NCI-H1436 treated with DMSO at 0.1 percent for 48 hours (cell line): ENCODE measurements at places on chromosomes 13 and 19.
A peak's percentile ranks its signal among the peaks of the same experiment; 100 is the strongest.

GRCh38 chr13:70694996-70695715, 586.9 kb upstream of the KLHL1 start:
- DNase-seq, result no peak

GRCh38 chr13:82647540-82647939, 1234.7 kb downstream of the SLITRK1 start:
- DNase-seq, result no peak

DNA sequence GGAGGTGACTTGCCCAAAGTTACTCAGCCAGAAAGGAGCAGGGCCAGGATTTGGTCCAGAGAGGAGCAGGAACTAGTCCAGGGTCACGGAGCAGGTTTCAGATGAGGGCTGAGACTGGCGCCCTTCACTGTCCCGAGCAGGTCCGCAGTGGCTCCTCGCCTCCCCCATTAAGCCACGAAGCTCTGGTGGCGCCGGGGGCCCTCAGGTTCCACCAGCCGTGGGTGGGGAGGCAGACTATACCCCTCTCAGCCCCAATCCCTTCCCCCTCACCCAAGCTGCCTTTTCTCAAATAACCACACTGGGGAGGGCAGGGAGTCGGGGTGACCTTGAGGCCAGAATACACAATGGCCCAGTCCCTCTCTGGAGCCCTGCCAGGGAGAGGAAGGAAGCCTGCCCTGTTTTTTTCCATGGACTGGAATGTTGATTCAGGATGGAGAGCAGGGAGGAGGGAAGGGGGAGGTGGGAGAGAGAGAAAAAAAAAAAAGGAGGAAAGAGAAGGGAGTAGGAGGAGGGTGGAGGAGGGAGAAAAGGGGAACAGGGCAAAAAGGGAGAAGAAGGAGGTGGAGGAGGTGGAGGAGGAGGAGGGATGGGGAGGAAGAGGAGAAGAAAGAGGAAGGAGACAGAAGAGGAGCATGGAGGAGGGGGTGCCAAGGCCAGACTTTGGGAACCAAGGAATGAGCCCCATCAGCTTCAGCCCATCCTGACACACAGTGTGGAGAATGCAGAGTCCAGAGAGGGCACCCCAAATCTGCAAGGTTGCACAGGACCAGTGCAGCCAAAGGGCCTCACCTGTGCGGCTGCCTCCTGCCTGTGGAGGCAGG, 19.7 kb downstream of the CEACAM16 start:
- DNase-seq, result no peak

GRCh38 chr13:48037346-48038173, at the start of gene NUDT15:
NUDT15 (plus strand) TSS chr13:48037726; CDS start chr13:48037747, 21 bp downstream.
- DNase-seq, result peak; percentile 60

GRCh38 chr13:72500851-72501250, 226.6 kb downstream of the MZT1 start:
- DNase-seq, result no peak

DNA sequence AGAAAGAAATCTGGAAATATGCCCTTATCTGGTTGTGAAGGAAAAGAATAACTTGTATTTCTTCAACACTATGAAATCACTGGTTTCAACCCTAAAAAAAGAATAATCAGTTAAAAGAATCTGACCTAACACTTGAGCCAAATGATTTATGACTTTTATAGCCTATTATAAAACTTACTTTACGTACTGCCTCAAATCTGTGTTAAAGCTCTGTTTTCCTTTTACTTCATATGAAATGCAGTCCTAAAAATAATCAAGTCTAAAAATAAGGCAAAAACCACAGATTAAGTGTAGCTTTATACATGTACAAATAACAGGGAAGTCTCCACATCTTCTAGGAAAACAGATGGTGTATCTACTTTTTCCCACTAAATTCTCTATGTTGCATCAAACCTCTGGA, 101.3 kb downstream of the VWA8 start:
- no peak for DNase-seq

DNA sequence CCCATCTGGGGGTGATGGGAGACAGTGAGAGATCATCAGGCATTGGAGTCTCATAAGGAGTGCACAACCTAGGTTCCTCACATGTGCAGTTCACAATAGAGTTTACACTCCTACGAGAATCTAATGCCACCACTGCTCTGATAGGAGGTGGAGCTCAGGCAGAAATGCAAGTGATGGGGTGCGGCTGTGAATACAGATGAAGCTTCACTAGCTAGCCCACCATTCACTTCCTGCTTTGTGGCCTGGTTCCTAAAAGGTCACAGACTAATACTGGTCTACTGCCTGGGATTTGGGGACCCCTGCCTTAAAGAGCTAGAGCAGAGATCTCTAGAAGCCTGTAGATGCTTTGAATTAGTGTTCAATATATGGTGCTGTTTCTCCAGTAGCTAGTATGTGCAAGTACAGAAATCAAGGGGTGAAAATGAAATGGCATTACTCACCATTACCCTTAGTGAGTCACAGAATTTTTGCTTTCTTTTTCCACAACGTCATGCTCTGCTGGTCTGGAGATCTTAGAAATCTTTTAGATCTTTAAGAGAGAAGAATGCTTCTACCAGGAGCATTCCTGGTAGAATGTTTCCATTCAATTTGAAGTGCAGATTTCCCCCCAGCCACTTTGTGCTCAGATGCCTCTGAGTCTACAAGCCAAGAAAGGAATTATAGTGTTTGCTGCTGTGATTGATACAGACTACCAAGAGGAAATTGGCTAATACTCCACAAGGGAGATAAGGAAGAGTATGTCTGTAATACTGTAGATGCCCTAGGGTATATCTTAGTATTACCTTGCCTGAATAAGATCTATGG, 2301.2 kb downstream of the PCDH9 start:
- no peak for DNase-seq

DNA sequence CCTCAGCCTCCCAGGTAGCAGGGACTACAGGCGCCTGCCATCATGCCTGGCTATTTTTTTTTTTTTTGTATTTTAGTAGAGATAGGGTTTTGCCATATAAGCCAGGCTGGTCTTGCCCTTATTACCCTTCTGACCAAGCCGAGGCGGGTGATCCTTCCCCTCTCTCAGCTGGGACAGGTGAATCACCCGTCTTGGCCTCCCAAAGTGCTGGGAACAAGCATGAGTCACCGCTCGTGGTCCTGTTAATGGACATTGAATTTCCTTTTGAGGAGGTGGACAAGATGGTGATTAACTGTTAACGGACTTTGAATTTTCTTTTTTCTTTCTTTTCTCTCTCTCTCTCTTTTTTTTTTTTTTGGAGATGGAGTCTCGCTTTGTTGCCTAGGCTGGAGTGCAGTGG, 10.6 kb downstream of the CD70 start:
- DNase-seq, result no peak

DNA sequence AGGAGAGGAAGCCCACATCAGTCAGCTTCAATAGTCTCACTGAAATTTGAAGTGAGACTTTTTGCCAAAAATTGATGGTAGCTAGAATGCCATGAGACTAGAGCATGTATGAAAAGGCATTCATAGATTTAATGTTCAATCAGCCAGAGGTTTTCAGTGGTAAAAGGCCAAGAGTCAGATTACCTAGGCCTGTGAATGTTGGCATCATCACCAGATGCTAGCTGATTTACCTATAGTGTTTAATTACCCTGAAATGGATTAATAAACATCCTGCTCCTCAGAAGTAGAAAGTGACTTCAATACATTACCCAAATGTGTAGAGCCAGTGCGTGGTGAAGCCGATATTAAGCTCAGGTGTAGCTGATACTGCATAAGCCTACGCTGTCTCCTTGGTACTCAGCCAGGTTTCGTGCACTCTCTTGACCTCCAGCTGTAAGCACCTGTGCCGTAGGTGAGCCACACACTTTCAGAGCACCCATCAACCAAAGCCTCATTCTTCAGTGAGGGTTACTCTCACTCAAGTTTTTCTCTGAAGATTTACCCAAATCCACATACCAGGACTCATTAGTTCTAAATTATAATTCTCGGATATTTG, 1140.3 kb upstream of the SLC10A2 start:
- no peak for DNase-seq

DNA sequence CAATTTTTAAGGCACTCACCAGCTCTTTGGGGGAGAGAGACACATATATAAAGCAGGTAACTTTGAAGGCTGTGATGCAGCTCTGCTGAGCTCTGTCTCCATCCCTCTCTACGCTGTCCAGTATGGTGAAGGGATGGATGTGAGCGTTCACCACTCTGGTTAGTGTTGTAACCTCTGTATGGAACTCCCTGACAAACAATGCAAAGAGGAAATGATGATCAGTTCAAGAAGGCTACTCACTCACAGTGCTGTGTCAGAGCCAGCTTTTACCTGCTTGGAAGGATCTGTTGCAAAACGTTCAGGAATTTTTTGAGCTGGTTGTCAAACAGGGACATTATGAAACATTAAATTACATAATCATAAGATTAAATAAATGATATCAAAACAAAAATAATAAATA, 90.8 kb upstream of the SLC10A2 start:
- no peak for DNase-seq

GRCh38 chr19:53195265-53195903, 2.2 kb upstream of the ZNF665 start:
- peak; percentile 38 for DNase-seq

- no peak for DNase-seq
Measured at GRCh38 chr19:49988007-49988406, 27.0 kb upstream of the SIGLEC11 start.

GRCh38 chr13:72290962-72291681, 424.1 kb upstream of the DACH1 start:
- DNase-seq, result no peak

DNA sequence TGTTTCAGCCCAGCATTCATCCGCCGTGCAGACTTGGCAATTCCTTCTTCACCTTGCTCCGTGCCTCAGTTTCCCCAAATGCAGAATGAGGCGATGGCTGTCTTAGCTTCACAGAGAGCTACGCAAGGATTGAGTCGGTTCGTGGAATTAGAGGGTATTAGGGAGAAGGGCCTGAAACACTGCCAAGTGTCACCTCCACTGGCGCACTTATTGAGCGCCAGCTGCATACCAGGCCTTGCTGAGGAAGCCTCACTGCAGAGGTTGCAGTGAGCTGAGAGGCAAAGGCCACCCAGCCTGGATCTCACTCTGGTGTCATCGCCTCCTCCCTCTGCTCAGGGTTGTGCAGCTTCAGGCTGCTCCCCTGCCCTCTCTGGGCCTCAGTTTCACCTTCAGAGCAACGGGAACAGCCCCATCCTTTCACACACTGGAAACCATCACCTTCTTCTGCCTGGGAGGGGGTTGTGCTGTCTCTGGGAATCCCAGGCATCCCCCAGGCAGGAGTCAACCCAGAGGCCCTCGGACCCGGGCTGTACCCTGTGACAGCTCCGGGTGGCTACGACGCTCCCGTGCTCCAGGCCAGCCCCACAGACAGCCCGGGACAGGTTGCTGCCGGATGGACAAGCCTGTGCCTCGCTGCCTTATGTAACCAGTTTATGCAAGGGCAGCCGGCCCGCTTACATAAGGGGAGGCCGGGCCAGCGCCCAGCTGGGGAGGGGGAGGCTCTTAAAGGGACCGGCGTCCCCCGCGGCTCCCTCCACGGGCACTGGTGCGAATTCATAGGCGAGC, 31.9 kb downstream of the NFIC start:
- no peak for DNase-seq

DNA sequence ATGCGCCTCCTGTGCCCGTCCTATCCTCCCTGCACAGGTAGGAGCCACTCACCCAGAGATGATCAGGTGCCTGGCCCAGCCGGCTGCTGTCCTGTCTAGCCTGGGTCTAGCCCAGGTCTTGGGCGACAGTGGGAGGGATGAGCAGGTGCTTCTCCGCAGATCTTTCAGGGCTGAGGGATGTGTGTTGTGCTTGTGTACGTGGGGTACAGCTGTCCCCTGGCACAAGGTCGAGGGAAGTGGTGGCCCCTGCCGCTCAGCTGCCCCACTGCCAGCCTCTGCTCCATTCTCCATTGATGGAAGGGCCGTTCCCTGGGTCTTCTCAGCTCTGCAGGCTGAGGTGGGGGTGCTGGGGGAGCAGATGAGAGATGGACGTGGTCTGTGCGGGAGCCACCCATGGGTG, 13.0 kb downstream of the WTIP start:
- no peak for DNase-seq

GRCh38 chr19:4742723-4743646, 19.3 kb upstream of the DPP9 start:
- peak; percentile 92 for DNase-seq

GRCh38 chr13:75180805-75181455, 301.0 kb downstream of the TBC1D4 start:
- no peak for DNase-seq

DNA sequence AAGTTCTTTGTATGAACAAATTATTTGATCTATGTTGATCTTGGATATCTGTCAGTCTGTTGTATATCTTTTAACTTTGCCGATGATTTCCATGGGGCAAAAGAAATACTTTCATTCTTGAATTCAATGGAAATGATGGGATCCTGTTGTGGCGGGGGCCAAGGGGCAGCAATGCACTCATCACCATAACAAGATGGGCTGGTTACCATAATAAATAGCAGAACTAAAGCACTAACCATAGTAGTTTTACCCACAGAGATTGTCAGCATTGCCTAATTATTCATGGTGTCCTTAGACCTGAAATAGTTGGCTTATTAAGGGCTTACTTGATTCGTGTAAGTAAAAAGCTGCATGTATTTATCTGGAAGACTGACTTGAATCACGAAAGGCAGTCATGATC, 309.6 kb downstream of the RFC3 start:
- no peak for DNase-seq

GRCh38 chr13:51666839-51667238, 82.6 kb downstream of the WDFY2 start:
- no peak for DNase-seq

- no peak for DNase-seq
Measured at GRCh38 chr13:24360106-24360505, 50.7 kb downstream of the C1QTNF9 start.

DNA sequence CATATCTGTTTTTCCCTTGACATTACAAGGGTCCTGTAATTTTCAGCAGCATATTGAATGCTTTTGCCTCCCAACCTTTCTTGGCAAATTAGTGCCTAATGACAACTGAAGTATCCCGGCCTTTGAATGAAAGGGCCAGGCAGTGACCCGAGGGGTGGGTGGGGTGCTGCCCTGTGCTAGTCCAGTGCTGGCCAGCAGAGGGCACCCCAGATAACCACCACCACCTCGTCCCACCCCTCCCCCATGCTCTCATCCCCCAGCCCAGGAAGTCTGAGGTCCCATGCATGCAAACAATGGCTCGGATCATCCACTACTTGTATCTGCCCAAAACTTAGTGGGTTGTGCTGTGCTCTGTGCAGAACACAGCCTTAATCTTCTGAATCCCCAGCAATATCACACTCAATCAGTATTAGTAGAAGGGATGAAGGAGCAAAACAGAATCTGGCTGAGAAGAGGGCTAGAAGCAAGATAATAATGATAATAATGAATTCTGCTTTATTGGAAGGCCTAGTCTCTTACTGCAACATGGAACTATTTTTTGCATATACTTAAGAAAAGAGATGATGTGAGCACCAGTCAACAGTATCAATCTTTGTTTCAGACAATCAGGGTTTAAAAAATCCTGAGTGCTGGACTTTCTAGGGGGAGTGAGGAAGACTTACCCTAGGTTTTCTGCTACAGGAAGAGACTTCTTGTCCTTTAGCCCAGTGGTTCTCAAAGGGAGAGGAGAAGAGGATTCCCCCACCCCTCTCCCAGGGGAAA, 3.8 kb downstream of the ATP12A start:
- DNase-seq, result no peak

GRCh38 chr13:61880578-61881283, 465.1 kb upstream of the PCDH20 start:
- no peak for DNase-seq
